ENCODE measurements at places on chromosomes 16 and 17.

- DNase-seq = no peak
These were observed 203.7 kb downstream of the PHKB start for GRCh38 chr16:47664653-47665325.

- DNase-seq = no peak
These were observed 94.3 kb downstream of the ABCA8 start for GRCh38 chr17:68860941-68861340.

GRCh38 chr17:48733632-48734328, 5.2 kb upstream of the HOXB13 start:
- no peak for DNase-seq

DNA sequence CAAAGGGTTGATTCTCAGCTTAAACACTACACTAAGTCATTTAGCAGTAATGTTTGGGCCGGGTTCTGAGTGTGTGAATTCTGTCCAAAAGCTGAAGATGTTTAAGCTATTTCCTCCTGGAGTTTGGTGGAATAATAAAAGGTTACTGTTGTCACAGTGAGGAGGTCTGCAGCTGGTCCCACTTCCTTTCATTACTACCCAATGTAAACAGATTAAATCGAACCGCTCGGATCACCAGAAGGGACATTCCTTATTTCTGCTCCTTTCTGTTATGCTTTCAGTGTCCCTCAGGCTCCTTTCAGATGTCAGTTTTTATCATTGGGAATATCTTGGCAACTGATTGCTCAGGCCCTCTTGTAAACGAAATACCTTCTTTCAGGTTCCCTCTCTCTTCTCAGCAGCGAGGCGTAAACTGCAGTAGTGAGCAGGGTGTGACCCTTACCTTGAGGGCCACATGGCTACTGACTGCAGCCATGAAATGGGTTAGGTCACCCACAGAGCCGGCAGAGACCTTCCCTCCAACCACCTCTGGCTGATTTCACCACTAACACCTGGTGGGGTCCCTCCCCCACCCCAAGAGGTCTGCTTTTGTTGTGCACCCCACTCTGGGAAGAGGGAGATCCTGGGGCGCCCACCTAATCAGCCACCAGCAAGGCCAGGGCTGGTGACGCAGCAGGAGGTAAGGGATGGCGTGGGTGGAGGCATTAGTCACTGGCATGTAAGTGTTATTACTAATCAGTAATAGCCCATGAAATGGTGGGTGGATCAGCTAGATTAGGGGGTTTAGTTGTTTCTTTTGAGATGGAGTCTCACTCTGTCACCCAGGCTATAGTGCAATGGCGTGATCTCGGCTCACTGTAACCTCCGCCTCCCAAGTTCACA, 117.6 kb downstream of the VPS53 start:
- no peak for DNase-seq

DNA sequence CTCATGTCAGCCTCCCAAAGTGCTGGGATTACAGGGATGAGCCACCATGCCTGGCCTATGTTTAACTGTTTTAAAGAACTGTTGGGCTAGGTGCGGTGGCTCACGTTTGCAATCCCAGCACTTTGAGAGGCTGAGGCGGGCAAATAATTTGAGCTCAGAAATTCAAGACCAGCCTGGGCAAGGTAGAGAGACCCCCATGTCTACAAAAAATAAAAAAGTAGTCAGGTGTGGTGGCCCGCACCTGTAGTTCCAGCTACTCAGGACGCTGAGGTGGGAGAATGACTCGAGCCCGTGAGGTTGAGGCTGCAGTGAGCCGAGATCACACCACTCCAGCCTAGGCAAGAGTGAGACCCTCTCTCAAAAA, 1.9 kb upstream of the ITGAL start:
- no peak for DNase-seq

GRCh38 chr17:975371-975915, 4.1 kb downstream of the NXN start:
- DNase-seq = peak; percentile 13

GRCh38 chr16:9836118-9836736, 346.0 kb downstream of the GRIN2A start:
- DNase-seq = no peak

- no peak for DNase-seq
These were observed 82.4 kb downstream of the PLCG2 start for GRCh38 chr16:81861503-81861902.

DNA sequence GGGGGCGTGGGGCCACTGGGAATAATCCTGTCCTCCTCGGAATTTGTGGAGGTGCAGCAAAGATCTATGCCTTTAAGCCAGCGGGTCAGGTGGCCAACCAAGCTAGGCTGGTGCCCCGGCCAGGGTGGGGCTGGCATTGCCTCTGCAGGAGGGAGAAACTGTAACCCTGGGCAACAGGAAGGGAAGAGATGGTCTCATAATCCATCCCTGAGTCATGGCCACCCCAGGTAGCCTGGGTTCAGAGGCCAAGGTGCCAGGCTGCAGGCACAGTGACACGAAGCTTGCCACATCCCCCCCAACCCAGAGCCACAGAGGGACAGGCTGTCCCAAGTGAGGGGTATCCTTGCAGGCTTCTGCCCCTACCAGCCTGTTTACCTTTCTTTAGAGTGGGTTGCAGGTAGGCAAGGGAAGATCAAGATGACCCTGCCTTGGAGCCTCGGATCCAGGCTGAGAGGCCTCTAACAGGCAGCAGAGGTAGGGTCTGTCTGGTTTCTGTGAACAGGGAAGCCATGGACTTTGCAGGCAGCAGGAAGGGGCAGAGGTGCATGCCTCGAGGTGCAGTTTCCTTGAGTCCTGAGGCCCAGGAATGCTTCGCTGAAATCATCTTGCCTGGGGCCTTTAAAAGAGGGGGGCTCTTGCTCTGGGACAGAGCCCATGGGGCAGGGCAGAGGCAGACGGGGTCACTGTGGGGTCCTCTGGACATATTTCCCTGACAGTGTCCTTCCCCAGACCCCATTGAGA, 4.0 kb downstream of the LASP1 start:
- no peak for DNase-seq

DNA sequence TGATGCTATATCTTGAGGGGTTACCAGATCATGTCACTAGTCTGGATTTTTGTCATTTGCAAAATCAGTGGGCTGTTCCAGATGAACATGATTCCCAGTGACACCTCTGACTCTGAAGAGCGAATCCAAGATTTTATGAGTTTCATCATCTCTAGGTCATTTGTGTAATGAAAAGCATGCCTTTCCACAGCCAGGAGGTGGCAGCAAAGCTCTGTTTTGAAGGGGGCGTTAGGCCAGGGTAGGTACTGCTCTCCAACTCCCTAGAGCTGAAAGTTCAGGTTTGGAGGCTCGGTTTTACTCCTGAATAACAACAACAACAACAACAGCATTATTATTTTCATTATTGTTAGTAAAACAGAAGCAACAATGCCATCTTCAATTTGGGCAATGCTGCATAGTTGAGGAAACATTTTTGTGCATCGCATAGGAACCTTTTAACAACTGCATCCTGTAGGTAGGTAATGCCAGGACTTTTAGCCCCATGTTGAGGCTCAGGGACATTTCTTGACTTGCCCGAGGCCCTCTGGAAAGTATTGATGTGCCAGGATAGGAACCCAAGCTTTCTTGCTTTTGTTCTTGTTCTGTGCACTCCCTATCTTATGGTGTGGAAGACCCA, 77.0 kb downstream of the MYH13 start:
- no peak for DNase-seq

DNA sequence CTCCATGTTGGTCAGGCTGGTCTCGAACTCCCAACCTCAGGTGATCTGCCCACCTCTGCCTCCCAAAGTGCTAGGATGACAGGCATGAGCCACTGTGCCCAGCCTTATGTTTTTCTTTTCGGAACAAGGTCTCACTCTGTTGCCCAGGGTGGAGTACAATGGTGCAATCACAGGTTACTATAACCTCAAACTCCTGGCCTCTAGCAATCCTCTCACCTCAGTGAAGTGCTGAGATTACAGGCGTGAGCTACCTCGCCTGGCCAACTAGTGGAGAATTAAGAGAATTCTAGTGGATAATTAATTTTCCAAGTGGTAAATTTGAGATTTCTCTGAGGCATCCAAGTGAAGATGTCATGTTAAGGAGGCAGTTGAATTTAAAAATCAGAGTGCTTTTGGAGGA, 2.9 kb upstream of the FBXO47 start:
- no peak for DNase-seq

GRCh38 chr16:70687671-70688245, 1.9 kb upstream of the MTSS2 start:
- no peak for DNase-seq

- DNase-seq = no peak
These were observed 23.3 kb upstream of the RASL10B start for GRCh38 chr17:35708149-35708548.

DNA sequence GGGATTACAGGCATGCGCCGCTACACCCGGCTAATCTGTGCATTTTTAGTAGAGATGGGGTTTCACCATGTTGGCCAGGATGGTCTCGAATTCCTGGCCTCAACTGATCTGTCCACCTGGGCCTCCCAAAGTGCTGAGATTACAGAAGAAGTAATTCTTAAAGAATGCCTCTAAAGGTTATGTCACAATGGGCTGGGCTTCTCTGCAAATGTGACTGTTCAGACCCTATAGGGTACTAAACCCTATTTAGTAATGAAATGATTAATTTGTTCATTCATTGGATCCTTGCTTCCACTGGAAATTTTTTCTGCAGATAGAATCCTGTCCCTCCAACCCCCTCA, 108.8 kb upstream of the CORO6 start:
- no peak for DNase-seq

DNA sequence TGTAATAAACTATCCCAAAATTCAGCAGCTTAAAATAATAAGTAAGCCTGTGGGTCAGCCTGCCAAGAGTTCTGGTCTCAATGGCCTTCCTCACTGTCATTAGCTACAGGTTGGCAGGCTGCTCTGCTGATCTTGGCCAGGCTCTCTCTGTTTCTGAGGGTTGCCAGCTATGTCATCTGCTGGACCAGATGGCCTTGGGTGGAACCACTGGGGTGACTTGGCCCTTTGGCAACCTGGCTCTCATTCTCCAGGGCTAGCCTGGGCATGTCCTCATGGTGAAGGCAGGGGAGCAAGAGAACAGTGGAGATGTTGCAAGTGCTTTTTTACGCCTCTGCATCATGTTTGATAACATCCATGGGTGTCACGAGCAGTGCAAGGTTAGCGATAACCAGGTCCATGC, 13.9 kb downstream of the ITGAM start:
- no peak for DNase-seq

- DNase-seq = peak; percentile 50
These were observed 3.7 kb upstream of the CNP start for GRCh38 chr17:41962768-41963434.

DNA sequence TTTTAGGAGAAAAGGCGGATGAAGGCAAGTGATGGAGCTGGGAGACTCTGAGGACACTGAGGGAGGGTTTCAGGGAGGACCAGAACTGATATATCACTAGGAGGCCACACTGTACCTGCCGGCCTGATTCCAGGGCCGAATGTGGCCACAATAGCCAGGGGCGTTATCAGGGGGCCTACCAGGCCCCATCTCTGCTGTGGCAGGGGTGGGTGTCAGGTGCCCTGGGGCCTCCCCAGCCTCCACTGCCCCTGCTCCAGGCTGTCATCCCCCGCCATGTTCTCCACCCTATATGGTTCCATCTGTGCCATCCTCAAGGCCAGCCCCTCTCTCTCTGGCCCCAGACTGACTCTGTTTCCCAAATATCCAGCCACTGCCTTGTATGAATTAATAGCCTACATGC, 246.5 kb downstream of the GSG1L start:
- no peak for DNase-seq

DNA sequence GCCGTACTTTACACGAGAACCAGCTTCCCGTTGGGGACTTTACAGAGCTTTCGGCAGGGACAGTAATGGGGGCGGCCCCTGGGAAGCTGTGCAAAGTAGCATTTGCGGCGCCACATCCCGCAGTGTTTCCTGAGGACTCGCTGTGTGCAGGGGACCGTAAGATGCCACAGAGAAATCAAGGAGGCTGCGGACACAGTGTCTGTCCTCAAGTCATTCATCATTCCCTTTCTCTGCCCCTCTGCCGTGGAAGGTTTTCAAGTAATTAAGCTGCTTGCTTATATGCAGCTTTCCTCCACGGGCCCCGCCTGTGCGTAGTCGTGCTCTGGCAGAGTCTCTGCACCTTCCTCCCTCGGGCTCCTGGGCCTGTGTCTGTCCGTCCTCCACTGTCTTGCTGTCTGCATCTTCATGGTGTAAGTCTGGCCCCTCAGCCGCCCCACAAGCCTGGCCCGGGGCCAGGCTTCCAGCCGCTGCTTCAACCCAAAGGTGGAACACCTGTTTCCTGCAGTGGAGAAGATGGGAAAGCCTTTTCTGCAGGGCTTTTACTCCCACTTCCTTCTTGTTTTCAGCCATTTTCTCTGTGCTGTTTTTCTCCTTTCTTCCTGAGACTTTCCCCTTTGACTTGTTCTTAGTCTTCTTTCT, 216.9 kb upstream of the CHMP6 start:
- DNase-seq = no peak

- DNase-seq = no peak
These were observed 94.4 kb upstream of the CPHXL start for GRCh38 chr16:75820672-75821071.

DNA sequence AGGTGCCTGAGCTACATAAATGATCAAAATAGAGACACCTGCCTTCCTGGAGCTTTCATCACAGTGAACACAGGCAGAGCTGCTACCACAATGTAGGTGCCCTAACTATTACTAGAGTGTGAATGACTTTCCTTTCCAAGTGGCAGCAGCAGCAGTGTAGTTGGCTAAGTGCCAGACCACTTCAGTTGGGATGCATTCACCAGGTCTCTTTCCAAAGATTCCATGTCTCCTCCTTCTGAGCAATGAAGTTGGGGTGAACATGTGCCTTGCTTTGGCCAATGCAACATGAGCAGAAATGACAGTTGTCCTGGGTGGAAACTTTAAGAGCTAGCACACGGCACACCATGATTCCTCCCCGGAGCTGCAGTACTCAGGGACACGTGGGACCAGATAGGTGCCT, 23.3 kb upstream of the CACNG4 start:
- no peak for DNase-seq

DNA sequence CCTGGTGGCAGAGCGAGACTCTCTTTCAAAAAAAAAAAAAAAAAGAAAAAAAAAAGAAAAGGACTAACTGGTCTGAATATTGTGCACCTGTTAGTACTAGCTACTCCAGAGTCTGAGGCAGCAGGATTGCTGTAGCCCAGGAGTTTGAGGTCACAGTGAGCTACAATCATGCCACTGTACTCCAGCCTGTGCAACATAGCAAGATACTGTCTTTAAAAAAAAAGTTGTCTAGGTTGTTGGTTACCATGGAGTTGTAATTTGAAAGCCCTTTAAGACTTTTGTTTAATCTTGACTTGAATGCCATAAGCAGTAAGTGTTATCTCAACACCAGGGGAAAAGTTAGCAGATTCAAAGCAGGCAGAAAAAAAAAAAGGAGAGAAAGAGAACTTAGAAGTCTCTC, 10.9 kb upstream of the C16orf54 start:
- no peak for DNase-seq

DNA sequence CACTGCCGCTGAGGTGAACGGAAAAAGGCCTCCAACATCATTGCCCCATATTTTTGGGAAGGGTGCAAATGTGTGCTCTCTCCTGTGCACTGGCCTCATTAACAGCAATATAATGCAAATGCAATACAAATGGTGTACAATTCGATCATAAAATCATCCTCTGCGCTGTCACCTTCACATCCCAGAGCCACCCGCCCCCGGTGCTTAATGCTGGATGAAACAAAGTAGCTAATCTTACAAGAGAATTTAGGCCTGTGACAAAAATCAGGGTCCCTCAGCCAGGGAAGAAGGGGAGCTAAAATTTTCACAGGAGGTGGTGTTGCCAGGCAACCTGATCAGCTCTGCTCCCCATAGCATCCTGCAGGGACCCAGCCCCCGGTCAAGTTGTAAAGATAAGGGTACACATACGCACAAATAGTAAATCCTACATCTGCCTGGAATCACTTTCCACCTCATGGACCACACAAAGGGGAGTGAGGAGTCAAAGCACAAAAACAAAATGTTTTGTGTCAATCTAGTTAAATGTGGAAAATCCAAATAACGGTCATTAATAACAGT, 3.0 kb downstream of the TBC1D16 start:
- no peak for DNase-seq

Data from substantia nigra (tissue), 51 donors.